ENCODE measurements at places on chromosomes 6 and 20. TPM values are rescaled to one million over a fixed set of nuclear protein-coding genes. Genes with fewer than 3 reads are reported as not detected.

Gene COL12A1
- 5.7 TPM for total RNA-seq

Gene BIRC7
- total RNA-seq, result 1.7 TPM

Gene POU5F1
- total RNA-seq, result 9.5 TPM

Gene SLC17A1
- not detected for total RNA-seq

Gene TLDC2
- total RNA-seq, result not detected

Gene RNF114
- 58.0 TPM for total RNA-seq

Gene TRIM31
- 1.4 TPM for total RNA-seq

Gene HMGCLL1
- total RNA-seq, result 0.14 TPM

Measured in A549 treated with GW870086 at 1 μM for 4 hours (cell line).